ENCODE measurements at places on chromosomes 2 and 18.

DNA sequence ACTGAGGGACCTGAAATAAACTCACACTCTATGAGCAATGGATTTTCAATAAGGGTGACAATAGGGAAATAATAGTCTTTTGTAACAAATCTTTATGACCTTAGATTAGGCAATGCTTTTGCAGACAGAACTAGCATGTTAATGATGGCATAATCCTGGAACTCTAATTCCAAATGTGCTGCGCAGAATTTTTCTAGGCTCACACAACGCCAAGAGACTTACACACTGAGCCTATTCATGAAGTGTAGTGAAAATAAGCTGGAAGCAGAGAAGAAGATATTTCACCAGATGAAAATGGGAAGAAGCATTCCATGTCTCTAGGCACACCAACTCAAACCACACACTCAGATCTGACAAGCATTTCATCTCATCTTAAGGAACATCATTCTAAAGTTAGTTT lies 178.5 kb downstream of the L3MBTL4 start:
- DNase-seq = no peak

DNA sequence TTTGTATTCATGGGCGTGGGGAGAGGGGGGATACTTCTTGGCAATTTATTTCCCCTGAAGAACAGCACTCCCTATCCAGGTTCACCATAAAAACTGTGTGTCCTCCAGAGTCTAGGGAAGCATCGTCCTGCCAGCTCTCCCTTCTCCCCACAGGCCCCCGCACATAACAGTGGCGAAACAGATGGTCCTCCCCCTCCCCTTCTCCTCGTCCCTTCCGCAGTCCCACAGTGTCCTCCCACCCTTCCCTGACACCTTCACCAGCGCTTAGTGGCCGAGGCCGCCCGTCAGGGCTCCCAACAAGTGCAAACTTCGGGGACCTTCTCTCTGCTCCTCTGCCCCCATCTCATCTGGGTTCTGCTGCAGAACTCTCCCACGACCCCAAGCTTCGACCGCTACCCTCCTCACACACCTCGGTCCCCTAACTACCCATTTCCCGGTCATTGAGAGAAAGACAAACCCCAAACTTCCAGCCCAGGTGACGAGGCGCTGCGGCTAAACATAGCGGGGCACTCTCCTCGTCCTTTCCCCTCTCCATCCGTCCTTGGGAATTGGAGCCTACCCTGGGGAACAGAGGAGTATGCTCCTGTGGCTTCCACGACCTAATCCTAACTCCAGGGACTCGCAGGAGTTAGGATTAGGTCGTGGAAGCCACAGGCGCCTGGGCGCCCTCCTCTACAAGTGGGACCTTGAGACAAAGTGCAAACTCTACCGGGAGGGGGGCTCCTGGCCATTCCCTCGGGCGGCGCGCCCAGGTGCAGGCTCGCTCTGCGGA lies 971 bp downstream of the ZNF385B start:
- no peak for DNase-seq

DNA sequence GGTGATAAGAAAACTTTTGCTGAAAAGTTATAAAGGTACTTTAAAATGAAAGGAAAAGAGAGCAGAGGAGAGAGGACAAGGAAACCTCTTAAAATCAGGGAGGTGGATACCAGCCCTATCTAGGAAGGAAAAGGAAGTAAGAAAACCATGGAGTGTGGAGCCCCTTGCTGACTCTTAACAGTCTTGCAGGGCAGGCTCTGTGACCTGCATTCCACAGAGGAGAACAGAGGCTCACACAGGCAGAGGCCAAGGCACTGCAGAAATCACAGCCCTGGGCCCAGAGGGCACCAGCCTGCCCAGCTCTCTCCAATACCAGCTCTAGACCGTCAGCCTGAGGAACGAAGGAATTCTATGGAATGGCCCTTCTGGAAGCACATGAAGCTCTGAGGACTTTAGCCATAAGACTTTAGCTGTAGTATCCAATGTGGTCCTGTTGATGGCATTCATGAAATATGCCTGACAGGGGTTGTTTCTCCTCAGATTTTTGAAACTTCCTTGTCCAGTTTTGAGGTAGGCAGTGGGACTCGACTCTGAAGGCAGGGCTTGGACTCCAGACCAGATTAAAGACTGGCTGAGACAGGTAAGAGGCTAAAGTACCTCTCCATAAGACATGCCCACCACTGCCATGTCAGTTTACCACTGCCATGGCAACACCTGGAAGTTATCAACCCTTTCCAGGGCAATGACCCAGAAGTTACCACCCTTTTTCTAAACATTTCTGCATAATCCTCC lies 216.3 kb downstream of the ANAPC1 start:
- DNase-seq = peak; percentile 56

DNA sequence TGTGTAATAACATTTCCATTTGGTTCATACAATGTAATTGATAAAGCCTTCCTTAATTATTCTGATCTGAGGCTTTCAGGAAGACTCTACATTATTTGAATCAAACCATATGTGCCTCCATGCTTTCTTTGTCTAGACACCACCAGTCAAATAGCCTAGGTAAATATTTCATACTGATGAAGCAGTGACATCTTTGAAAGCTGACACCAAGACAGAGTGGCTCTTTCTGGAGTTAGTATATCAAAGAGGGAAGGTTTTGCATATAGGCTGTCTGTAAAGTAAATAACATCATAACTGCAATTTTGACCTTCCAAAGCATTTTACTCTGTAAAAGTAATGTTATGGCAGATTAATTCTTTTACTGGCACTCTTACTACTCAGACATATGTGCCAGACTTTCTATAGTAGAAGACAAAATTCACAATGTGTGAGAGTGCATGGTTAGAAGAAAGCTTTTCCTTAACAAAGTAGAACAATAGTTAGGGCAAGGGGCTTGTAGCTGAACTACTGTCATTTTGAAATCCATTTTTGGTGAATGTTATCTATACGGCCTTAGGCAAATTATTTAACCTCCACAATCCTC lies 177.3 kb downstream of the ERBB4 start:
- DNase-seq = no peak

DNA sequence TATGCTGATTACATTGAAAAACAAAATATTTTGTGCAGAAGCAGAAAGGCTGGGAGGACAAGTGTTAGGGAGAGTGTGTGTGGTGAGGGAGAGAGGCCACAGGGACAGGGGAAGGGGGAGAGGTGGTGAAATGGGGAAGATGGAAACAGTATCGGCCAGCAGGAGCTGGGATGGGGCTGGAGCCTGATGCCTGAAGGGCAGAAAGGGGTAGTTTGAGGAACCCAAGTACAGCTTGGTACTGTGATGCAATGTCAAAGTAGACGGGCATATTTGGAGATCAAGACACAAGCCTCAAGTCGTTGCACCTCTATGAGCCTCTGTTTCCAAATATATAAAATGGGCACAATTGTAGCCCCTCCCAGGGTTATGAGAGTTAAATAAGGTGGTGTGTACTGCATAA lies 152.1 kb downstream of the LPIN1 start:
- no peak for DNase-seq

DNA sequence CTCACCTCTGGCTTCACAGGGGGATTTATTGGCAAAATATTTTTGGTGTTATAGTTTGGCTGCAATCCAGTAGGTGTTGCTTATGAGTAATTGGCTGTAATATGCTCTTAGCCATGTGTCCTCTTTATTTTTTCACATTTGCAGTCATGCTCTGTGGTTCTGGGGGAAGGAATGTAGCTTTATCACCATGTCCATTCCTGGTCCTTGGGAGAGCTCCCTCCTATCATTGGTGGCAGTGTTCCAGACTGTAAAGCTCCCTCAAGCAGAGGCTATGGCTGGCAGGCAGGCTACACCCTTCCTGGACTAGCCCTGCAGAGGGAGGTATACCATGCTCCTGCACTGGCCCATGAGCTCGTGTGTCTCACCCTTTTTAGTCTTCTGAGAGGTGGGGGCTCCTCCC lies 120.0 kb upstream of the FSIP2 start:
- DNase-seq = no peak

DNA sequence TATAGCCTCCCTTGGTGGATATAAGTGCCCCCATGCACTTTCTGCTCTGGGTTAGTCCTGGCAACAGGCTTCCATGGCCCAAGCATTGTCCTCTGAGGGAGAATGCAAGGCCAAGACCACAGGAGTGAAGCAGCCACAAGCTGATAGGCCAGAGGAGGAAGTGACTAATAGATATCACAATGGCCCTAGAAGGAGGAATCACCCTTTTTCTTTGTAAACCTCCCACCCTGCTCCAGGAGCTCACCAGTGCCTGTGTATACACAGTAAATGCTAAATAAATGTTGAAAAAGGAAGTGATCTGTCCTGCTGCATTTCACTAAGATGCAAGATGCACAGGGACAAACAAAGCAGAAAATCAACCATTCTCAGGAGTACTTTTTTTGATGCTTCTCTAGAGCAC lies 49.7 kb upstream of the ABCA12 start:
- no peak for DNase-seq

DNA sequence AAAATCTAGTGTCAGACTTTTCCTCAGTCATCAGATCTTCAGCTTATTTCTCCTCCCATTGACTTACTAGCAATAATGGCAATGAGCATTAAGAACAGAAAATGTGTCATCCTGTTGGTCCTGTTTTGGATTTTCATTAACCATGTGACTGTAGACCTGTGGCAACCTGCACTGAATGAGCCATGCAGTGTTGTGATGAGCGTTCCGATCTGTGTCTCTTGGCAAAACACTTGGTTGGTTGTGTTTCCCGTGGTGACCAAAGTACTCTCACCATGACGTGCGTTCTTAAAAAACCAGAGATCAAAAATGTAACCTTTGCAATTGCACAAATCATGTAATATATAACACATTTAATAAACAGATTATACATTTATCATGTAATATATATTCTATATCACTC lies 138.6 kb downstream of the MAP3K20 start:
- DNase-seq = no peak

DNA sequence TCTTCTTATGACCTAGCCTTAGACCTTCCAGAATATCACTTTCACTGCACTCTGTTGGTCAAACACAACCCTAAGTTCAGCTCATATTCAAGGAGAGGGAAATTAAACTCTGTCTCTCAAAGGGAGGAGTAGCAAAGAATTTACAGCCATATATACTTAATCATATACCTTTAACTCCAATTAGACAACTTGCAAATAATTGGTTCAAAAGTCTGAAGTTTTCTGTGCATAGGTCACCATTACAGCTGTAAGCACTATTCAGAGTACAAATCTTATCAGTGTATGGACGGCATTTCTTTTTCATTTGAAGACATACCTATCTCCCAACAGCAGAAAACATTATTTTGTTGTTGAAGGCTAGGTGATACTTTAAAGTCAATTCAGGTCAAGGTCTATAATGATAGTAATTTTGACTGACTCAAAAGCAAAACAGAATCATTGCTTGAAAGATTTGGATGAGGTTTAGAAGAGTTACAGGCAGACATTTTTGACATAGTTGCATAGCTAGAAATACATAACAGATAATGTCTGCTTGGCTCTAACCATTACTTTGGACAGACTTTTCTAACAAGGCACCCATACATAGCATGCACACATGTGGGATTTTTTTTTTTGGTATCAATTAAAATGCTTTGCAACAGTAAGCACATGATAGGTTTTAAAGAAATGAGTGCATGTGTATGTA lies 131.5 kb downstream of the CPS1 start:
- no peak for DNase-seq

GRCh38 chr2:129301431-129301913 lies 678.0 kb upstream of the RAB6C start:
- no peak for DNase-seq

DNA sequence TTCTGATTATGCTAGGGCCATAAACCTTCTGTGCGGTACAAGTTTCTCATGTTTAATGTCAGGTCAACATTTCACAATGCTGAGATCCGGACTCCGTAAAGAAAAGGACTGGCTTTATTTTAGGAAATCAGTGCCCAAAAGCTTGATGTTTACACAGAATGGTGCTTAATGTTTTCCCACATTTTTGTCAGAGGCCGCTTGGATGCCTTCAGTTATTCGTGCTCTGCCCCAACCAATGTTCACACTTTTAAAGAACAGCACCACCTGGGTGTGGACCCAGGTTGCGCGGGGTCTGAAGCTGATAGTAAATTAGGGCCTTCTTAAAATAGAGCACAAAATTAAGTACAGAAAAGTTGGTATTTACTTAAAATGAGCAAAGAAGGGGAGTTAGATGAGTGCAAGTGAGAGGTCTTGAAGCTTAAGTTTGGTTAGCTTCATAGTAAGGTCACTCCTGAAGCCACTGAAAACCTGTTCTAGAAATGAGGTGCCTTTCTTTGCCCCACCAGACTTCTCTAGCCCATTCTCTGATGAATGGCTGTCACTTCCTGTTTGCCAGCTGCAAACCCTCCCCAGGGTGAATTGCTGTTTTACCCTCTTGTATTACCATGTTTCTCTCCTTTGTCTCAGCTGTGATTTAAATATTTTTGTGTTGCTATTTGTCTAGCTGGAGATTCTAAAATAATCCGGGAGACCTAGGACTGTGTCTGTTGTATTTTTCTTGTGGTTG lies 20.5 kb downstream of the SLC3A1 start:
- DNase-seq = no peak

DNA sequence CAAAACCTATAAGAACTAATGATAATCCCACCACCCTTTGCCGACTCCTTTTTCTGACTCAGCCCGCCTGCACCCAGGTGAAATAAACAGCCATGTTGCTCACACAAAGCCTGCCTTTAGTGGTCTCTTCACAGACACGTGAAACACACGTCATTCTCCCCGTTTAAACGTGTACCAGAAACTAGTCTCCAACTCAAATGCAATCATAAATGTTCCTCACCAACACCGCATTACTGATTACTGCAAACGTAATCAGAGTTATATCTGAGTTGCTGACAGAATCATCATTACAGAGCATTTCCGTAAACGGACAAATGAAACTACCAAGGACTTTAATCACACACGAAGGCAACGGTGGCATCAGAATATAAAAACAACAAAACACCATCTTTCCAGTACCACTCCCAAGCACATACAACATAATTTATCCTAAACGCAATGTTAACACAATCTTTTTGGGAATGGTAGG lies 1.9 kb downstream of the CLK1 start:
- DNase-seq = peak; percentile 76

DNA sequence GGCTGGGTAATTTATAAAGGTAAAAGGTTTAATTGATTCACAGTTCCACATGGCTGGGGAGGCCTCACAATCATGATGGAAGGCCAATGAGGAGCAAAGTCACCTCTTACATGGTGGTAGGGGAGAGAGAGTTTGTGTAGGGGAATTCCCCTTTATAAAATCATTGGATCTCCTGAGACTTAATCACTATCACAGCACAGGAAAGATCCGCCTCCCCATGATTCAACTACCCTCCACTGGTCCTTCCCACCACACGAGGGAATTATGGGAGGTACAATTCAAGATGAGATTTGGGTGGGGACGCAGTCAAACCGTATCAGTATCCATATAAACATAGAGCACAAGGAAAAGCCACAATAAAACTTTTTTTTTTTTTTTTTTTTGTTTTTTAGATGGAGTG lies 172.6 kb upstream of the PIEZO2 start:
- no peak for DNase-seq

GRCh38 chr2:11155381-11156035 lies at the start of gene SLC66A3:
Gene SLC66A3 (plus strand): TSS chr2:11155467. CDS start chr2:11155547, 80 bp downstream.
- peak; percentile 88 for DNase-seq

- no peak for DNase-seq
Measured at GRCh38 chr2:20226152-20226545, 1.2 kb upstream of the SDC1 start.

- DNase-seq = no peak
Measured at GRCh38 chr2:161147856-161148255, 12.4 kb upstream of the TANK start.

GRCh38 chr2:219886615-219887014 lies 259.2 kb downstream of the SLC4A3 start:
- DNase-seq = no peak
